ENCODE measurements at places on chromosomes 12 and 14.

GRCh38 chr12:16475521-16475920 lies 128.1 kb downstream of the MGST1 start:
- DNase-seq: no peak

GRCh38 chr12:13079440-13079906 lies 24.0 kb downstream of the GSG1 start:
- DNase-seq: no peak

DNA sequence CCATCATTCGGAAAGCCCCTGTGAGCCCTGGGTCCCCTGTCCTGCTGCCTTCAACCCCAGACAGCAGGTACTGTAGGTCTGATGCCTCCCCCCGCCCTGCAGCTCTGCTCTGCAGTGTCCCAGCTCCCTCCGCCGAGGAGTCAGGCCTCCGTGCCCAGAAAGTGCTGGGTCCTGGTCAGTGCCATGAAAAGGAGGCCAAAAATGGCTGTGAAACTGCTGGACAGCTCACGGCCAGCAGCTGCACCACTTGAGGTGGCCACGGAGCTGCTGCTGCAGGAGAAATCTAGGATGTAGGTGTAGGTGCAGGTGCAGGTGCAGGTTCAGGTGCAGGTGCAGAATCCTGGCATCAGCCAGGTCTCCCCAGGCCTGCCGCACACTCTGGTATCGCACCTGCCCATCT lies 196.1 kb downstream of the SLC15A4 start:
- DNase-seq: no peak

GRCh38 chr14:103840014-103840413 lies 7.4 kb downstream of the PPP1R13B start:
- DNase-seq: no peak

DNA sequence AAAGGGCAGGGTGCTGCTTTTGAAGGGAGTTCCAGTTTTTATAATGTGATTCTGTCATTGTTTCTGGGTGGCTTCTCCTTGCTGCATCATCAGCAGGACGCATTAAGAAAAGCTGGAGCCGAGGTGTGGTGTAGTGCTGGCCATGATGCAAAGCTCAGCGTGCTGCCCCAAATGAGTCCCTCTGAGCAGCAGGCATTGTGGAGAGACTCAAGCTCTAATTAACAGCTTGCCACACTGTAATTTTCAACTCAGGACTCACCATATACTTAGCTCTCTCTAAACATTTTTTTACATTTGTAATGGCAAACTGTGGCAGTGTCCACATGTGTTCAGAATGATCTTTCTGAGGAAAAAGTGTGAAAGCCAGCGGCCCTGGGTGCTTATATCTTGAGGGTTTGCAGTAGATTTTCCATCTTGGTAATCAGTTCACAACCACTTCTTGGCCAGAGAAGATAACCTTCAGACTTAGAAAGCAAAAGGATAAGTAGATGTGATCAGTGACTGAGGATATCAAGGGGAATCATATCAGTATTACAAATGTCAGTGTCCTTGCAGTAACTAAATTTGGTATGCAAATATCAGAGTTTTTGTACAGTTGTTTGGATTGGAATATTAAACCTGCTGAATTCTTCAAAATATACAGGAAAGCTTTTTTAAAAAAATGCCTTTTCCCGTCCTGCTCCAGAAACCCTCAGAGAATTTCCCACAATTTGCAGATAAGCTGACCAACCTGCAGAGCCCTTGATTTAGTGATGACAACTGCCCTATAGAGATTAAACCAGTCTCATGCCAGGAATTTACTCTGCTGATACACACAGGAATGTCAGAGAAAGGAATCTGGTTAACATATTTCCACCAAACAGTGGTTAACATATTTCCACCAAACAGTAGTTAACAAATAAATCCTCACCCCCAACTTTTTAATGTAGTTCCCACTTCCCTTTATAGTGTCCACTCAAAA lies 63.6 kb downstream of the DAAM1 start:
- DNase-seq: peak; percentile 23

DNA sequence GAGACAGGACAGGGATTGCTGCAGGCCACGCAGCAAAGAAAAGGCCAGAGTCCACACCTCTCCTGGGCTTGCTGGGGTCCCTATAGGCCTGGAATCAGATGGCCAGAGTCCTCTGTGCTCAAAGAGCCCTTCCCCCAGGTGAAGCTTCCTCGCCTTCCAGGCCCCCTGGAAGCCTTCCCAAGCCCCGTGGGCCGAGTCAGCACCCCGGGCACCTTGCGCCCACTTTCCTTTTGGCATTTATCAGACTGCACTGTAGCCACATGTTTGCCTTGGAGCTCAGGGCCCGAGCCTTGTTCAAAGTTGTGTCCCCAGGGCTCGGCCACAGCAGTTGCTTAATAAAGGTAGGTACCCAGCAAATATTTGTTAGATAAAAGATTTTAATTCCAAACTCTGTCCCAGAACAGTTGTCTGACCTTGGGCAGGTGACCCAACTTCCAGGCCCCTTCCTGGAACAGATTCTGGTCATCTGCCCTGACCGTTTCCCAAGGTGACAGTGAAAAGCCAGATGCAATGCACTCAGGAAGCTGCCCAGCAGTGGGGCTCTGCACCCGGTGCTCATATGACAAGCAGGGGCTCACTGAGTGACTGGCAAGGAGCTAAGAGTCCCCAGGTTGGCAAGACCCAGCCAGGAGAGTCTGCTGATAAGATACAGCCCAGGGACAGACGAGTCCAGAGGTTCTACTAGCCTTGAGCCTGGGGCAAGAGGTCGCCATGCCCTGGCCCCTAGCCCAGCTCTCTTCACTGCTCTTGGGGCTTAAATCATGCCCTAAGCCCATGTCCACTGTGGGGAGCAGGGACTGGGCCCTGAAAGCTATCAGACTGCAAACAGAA lies 81.2 kb downstream of the PITPNM2 start:
- DNase-seq: no peak

DNA sequence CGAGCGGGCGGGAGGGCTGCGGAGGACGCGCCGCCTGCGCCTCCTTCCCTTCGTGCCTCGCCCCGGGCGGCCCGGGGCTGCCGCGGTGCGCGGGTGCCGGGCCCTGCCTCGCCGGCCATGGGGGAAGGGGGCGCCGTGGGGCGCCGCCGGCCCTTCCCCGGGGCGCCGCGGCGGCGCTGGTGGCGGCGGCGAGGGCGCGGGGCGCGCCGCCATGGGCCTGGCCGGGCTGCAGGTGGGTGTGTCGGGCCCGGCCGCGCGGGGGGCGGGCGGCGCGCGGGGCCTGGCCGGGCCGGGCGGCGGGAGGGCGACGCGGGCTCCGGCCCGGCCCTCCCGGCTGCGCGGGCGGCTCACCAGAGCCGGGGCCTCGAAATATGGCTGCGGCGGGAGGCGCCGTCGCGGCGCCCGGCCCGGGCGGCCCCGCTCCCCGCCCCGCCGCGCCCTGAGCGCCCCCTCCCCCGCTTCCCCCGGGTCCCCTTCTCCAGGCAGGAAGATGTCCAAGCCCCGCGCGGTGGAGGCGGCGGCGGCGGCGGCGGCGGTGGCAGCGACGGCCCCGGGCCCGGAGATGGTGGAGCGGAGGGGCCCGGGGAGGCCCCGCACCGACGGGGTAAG lies 5.1 kb downstream of the KMT5A start:
- DNase-seq: peak; percentile 56

DNA sequence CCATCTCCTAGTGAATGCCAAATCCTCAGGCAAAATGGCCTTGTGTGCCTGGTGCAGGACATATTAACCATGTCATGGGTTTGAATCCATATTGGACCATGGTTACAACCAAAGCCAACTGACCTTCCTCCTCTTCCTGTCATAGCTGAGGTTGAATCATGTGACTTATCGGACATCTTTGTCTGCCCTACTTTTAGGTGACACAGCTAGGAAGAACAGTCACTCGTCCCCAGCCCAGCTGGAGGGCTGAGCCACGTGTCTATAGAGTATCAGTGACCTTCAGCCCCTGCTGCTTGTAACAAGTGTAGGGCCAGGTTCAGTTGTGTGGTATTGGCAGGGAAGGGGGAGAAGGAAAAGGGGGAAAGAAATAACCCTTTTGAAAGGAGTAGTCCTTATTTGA lies 225.2 kb downstream of the KTN1 start:
- no peak for DNase-seq

DNA sequence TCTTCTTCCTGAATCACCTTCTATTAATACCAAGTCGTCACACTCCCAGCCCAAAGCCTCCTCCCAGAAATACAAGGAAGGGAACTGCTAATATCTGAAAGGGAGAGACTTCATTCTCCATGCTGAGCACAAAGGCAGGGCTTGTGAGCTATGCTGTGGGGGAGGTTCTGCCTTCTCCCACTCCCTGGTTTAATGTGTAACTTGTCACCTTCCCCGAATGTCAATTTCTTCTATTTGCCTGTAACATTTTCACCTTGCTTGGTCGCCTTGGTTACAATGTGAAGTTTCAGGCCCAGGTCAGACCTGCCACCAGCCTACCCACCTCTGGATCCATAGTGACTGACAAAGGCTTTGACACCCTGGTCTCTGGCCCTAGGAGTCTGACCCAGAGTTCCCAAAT lies 82.0 kb upstream of the ESRRB start:
- DNase-seq: no peak

- no peak for DNase-seq
These were observed 11.6 kb downstream of the DAD1 start for GRCh38 chr14:22577334-22577908.

GRCh38 chr12:129873833-129874208 lies 30.0 kb downstream of the TMEM132D start:
- no peak for DNase-seq

DNA sequence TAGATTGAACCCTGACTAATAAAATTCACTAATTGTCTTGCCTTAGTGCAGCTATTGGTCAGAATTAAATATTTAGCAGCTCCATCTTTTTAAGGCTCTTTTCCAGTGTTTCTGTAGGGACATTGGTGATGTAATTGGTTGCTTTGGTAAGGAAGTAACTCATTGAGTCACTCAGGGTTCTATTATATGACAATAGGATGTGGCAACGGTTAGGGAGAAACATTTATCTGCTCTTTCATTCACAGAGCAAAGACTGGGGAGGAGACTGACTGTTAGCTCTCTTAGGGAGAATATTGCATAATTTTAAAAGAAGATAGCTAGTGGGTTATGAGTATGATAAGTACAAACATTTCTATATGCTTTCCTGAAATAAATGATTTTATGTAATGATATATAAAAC lies 616.5 kb downstream of the TRHDE start:
- DNase-seq: no peak

GRCh38 chr12:117744418-117744817 lies 224.4 kb downstream of the KSR2 start:
- no peak for DNase-seq

DNA sequence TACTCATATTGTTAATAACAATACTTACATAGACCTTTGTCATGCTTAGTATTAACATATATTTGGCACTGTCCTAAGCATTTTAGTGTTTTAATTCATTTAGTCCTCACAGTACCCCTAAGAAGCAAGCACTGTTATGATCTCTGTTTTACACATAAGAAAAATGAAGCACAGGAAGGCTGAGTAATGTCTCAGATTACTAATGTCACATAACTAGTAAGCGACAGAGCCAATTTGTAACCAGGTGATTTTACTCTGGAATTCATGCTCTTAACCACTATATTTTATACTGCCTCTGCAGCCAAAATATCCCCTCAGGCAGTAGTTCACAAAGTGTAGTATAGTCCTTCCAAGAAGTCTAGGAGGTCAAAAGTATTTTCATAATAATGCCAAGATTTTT lies 20.3 kb downstream of the TMEM253 start:
- DNase-seq: no peak

DNA sequence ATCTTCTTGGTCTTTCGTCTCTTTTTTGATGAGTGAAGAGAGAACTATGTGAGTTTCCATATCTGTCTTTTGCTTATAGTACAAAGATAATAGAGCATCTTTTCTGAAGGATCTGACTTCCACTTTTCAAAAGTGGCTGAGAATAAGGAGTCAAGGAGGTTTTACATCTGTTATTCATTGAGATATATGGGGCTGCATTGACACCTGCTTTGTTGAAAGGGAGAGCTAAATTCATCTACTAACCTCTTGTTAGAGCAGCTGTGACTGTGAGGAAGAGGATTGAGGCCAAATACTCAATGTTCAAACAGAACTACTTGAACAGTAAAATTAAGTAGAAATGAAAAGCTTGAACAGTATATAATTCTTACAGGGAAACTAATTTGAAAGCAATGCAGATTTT lies 130.2 kb upstream of the ATP2B1 start:
- DNase-seq: no peak

GRCh38 chr12:51529651-51529970 lies 61.4 kb upstream of the SCN8A start:
- no peak for DNase-seq

DNA sequence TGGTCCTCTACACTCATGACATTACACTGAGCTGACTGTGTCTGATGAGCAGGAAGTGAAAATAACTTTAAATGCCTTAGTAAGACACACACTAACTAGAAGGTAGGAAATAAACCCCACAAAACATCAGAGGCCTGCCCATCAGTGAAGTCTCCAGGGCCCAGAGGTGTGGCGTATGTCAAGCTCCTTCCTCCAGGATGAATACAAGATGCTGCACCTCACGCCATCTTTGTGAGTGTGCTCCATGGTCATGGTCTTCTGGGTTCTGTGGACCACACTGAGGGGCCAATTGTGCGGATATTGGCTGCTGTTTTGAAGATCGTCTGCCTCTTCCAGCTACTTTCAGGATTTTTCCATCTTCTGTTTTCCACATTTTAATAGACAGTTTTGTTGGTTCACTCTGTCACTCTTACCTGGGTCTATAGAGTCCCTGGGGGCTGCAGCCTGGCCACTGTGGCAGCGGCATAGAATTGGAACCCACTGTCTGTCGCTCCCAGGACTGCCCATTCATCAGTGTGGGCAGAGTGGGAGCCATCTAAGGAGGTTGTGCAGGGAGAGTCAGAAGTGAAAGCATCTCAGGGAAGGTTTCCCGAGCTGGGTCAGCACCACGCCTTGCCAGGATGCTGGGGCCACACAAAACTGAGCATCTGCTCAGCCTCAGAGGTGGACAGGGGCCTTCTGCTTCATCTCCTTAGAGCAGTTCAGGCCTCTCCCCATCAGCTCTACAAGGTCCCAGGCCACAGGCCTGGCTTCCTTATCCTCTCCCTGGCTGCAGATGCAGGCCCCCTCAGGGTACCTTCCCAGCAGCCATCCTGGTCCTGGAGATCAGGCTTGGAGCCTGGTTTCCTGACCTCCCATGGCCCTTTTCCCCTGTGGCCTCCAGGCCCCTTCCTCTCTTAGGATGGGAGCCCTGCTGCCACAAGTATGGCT lies 57.5 kb upstream of the C14orf180 start:
- no peak for DNase-seq

DNA sequence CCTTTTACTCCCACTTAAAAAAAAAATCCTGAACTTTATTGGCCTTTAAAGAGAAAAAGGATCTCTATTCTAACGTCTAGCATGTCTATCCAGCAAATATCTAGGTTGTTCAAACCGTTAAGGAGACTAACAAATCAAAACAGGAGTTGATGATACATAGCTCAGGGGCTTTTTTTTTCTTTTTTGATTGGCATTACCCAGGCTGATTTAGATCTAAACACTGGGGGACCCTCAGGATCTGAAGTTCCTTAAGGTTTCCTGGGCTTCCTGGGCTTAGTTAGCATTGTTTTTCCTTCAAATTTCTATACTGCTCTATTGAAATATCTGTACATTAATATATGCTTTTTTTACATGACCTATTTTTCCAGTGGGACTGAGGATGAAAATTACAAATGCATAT lies 42.3 kb downstream of the EFCAB11 start:
- DNase-seq: no peak

Measured in AG20443 (cell line).